Osteocyte (in vitro differentiated cells): ENCODE measurements at places on chromosomes 1 and 21. TPM values are rescaled to one million over a fixed set of nuclear protein-coding genes. Genes with fewer than 3 reads are reported as not detected.

DNA sequence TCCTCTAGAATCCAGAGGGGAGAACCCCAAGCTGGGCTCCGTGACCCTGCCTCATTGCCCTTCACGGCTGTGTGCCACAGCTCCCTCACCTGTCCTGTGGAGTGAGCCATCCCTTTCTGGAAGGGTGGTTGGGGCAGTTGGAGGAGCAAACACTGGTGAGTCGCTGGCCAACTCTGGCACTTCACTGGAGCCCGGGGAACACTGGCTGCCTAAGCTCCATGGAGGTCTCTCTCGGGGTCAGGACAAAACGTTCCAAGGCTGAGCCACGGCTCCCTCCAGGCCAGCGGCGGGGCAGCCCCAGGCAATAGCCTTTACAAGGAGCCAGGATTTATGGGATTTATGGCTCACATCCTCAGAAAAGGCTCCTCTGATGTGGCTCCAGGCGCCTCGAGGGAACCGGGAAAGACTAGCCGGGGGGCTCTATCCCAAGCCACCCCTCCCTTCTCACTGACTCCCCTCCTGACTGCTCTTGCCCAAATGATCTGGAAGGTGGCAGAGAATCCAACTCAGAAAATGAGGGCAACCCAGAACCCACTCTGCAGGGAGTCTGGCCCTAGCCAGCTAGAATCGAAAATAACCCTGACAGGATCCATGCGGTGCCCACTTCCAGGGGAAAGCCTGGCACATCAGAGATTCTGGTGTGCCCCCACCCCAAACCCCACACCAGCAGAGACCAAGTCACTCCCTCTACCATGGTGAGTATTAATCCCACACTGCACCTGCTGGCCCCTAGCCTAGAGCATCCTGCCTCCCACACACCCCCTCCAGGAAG, 75.2 kb downstream of the GLIS1 start:
- no peak for DNase-seq

- no peak for DNase-seq
Observed at GRCh38 chr1:231985296-231986023, 358.9 kb downstream of the DISC1 start.

OPTC gene
- not detected in 2 replicates for total RNA-seq

- DNase-seq: no peak
Observed at GRCh38 chr21:15309022-15309590, 244.3 kb upstream of the NRIP1 start.

DNA sequence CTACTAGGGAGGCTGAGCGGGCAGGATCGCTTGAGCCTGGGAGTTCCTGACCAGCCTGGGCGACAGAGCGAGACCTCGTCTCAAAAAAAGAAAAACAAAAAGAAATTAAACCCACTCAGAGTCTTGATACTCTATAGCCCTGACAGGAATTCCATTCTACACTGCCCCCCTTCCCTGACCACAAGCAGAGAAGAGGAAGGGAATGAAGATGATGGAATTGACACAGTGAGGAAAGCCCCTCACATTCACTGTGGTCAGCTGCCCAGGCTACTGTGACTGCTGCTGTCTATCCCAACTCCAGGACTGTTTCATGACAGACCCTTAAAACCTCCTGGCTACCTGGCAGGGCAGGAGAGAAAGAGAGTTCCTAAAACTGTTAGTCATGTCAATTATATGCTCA, 12.1 kb downstream of the LIN9 start:
- DNase-seq: no peak

TSPEAR gene
- not detected in 2 replicates for total RNA-seq

DNA sequence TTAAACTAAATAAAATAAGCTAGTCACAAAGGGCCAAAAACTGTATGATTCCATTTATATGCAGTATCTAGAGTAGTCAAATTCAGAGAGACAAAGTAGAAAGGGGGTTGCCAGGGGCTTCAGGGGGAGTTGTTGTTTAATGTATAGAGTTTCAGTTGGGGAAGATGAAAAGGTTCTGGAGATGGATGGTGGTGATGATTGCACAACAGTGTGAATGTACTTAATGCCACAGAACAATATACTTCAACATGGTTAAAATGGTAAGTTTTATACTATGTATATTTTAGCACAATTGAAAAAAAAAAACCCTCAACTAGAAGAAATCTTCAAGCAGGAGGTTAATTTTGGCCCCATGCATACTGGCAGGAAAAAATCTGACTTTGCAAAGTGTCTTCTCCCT, 24.3 kb downstream of the VAV3 start:
- no peak for DNase-seq

GRCh38 chr21:28496517-28496916, 496.2 kb downstream of the LTN1 start:
- DNase-seq: no peak

DNA sequence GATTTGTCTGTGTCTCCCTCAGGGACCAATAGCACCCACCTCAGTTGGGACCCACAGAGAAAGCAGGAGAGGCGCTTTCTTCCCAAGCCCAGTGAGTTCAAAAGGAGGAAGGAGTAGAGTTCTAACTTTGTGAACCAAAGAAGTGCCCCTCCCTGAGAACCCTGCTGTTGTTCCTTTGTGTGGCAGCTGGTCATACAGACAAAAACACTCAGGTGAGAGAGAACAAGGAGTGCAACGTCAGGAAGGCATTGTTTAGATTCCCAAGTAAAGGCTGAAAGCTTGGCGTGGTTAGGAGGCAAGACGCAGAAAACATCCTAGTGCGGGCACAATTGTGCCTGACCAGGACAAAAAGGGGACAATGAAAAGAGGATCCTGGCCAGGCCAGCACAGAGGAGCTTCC, 654.6 kb downstream of the KIF26B start:
- peak; percentile 34 for DNase-seq

- no peak for DNase-seq
Observed at GRCh38 chr1:242139442-242139841, 140.5 kb upstream of the MAP1LC3C start.

- DNase-seq: no peak
Observed at GRCh38 chr1:97632075-97632474, 288.8 kb downstream of the DPYD start.

SORT1 gene
- total RNA-seq: 71.4 and 78.5 TPM in 2 replicates

- no peak for DNase-seq
Observed at GRCh38 chr1:84286071-84286470, 15.4 kb upstream of the SAMD13 start.

BARHL2 gene
- total RNA-seq: not detected in 2 replicates

GRCh38 chr21:37036177-37036576, 29.7 kb downstream of the RIPPLY3 start:
- no peak for DNase-seq

DNA sequence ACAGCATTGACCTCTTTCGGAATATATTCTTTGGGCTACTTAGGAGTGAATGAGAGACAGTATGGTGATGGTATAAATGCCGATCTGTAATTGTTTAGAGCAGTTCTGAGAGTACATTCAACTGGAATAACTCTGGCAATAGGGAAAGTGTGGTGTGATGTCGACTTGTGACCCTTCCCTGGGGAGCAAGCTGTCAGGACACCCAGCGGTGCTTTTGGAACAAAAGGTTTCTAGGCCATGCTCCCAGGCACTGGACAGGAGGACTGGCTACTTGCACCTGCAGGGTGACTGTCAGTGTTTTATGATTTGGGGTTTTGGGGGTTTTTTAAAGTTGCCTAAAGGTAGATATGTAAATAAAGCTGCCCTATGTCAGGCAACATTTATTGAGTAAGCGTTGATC, 50.9 kb downstream of the MACO1 start:
- DNase-seq: no peak

RAB42 gene
- 0.56 and 1.6 TPM in 2 replicates for total RNA-seq

SLC25A34 gene
- 1.3 and 2.8 TPM in 2 replicates for total RNA-seq

DNA sequence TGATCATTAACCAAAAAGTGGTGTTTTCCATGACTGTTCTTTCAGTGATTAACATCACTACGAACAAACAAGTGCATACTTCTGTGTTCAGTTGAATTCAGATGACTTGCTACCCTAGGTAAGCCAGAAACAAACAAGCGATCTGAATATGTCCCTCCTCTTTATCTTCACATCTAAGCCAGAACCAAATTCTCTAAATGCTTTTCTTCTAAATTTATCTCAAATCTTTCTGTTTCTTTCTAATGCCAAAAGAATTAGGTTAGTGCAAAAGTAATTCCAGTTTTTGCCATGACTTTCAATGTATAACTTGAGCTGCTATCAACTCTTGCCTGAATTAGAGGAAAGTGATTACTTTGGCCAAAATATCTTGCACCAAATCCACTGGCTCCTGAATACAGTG, 481.2 kb downstream of the COL11A1 start:
- DNase-seq: no peak

KIRREL1 gene
- 122 TPM in 2 replicates for total RNA-seq

CYP2J2 gene
- 0.13 TPM in 1 of 2 replicates, not detected in the other for total RNA-seq

SH2D1B gene
- not detected in 2 replicates for total RNA-seq

DNA sequence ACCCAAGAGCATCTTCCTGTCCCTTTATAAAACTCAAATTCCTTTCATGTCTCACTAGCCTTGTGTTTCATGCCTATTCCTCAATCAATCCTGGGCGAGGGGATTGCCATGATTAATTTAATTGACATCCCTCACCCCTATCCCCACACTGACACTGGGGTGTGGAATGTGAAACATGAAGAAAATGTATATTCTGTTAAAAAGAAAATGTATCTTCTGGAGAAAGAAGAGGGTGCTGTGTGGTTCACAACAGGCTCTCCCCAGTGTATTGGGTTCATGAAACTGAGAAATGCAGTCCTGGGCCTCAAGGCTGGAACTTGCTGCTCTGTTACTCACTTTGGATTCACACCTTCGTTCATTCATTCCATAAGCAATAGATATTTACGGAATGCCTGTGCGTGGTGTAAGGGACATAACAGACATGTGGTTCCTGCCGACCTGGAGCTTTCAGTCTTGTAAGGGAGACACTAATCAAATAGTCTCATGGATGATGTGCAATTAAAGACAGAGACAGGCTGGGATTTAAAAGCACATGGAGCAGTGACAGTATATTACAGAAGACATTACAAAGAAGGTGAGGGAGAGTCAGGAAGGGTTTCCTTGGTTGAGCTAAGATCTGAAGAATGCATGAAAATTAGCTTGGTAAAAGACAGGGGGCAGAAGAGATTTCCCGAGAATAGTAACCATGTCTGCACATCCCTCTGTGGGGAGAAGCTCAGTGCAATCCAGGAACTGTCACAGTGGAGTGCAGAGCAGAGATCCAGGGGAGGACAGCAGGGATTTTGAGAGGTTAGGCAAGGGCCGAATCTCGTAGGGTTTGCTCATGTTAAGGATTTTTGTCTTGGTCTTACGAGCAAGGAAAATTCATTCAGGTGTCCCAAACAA, 32.1 kb downstream of the SERTAD4 start:
- no peak for DNase-seq

GRCh38 chr1:167617153-167618147, 12.6 kb upstream of the RCSD1 start:
- DNase-seq: peak; percentile 40

- no peak for DNase-seq
Observed at GRCh38 chr1:178282949-178283367, 189.1 kb downstream of the RASAL2 start.

- DNase-seq: no peak
Observed at GRCh38 chr1:238324211-238324864, 433.6 kb upstream of the ZP4 start.

- no peak for DNase-seq
Observed at GRCh38 chr1:198340139-198340538, 183.3 kb downstream of the NEK7 start.

DNA sequence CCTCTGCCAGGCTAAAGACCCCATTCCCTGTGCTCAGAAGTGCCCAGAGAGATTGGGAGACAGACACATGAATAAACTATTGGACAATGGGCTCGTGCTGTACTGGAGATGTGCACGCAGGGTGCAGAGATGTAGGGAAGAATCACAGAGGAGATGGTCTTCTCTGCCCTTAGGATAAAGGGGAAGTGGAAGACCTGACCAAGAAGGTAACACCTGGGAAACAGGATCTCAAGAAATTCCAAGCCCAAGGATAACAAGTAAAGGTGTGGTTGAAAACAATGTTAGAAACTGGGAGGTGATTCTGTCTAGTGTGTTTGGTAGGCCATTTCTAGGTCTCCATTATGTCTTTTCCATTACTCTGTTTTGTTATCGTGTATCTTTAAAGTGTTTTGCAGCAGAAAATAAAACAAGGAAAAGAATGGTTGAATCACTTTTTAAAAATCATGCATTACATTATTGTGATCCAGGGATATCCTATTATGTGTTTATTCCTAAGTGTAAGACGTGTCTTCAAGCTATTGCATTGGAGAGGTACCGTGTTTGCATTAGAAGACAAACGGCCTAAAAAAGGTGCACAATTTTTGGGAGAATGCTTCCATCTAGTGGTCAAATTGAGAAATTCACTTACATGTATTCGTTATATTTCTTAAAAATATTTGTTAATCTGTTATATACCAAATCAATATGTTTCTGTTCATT, 40.8 kb upstream of the KCTD3 start:
- DNase-seq: no peak

DNA sequence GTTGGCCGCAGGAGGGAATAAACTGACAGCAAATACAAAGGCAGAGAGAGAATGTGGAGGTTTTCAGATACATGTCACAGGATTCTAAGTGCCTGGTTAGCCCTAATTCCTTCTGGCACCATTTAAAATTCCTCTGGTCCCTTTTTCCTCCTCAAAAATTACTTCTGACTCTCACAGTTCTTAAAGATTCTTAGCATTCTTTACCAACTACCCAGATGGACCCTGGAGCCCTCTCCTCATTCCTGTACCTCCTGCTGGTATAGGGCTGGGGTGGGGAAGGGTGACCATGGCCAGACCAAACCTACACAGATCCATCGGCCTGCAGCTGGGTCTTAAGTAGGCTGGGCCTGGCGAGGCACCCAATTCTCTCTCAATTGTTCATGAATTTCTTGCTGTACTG, 7.2 kb downstream of the MKNK1 start:
- no peak for DNase-seq

GRCh38 chr1:3244927-3245315, 175.9 kb downstream of the PRDM16 start:
- no peak for DNase-seq

- DNase-seq: no peak
Observed at GRCh38 chr1:88540255-88540654, 143.8 kb upstream of the PKN2 start.

GRCh38 chr1:938711-939489, 15.2 kb downstream of the SAMD11 start:
- no peak for DNase-seq

SPAG17 gene
- total RNA-seq: not detected in 2 replicates

- DNase-seq: no peak
Observed at GRCh38 chr1:209403921-209404320, 179.6 kb upstream of the CAMK1G start.

- no peak for DNase-seq
Observed at GRCh38 chr21:41803316-41803715, 36.5 kb upstream of the RIPK4 start.
